ENCODE measurements at places on chromosomes 13 and 19.

- no peak for DNase-seq
Observed at GRCh38 chr19:10835089-10835753, 791 bp downstream of the TMED1 start.

DNA sequence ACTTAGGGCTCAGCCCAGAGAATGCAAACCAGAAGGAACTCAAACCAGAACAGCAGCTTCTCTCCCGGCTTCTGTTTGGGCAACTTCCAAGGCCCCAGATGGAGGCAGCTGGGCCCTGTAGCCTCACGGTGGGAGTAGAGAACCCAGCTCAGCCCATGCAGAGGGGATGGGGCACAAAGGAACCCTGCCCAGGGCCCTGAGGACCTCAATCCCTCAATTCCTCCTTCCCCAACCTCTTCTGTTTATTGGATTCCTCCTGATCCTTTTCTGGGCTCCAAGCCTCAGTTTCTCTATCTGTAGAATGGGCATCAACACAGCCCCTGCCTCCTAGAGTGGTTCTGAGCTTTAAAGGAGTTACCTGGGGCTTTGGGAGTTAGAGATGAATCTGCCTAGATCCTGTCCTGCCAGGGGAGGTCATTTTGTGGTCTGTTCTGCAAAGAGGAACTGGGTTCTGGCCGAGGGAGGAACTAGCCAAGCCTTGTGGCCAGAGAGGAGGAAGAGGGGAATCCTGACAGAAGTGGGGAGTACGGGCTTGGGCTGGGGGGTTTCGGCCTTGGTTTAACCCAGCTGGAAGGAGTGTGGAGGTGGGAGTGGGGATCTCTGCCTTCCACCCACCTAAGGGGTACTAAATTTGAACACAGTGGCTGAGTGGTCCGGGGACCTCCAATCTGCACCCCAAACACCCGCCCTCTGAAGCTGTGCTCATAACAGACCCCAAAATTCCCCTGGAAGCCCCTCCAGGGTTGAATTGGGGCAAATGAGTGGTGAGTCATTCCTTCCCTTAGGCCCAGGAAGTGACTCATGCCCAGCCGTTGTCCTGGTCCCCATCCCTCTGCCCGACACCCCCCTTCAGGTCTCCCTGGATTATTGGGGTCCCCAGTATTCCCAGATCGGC lies 2.7 kb downstream of the ADGRE5 start:
- no peak for DNase-seq

GRCh38 chr13:45278096-45278645 lies 62.8 kb downstream of the TPT1 start:
- DNase-seq, result no peak

DNA sequence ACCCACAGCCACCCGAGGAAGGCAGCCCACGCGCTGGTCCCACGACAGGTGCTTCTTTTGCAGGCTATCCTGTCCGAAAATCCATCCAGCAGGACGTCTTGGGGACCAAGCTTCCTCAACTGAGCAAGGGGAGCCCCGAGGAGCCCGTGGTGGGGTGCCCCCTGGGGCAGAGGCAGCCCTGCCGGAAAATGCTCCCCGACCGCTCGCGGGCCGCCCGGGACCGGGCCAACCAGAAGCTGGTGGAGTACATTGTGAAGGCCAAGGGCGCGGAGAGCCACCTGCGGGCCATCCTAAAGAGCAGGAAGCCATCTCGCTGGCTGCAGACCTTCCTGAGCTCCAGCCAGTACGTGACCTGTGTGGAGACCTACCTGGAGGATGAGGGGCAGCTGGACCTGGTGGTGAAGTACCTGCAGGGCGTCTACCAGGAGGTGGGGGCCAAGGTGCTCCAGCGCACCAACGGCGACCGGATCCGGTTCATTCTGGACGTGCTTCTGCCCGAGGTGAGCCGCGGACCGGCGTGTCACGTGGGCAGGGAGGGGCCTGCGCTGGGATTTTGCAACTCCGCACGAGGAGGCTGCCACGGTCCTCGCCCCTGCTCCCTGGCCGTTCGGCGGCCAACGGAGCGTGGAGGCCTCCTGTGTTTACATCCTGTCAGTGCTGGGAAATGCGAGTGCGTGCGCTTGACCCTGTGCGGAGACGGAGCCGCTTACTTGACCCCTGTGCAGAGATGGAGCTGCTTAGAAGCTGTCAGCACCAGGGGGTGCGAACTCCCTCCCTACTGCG lies 12.9 kb upstream of the NDUFS7 start:
- no peak for DNase-seq

DNA sequence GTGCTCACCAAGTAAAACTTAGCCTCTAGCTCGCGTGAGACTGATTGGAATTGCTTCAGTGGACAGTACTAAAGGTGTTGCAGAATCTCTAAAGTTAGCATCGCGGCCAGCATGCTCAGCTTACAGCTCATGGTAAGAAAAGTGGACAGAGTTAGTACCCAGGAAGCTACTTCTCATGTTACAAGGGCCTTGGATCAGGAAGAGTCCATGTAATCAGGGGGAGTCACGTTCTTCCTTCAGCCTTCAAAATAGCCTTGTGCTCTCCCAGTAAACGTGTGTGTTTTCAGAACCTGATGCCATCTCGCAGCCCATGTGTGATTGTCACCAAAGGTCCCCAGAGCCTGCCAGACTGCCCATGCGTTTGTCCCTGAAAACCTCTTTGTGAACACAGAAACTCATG lies 195.8 kb upstream of the RNF113B start:
- no peak for DNase-seq

- DNase-seq, result no peak
Observed at GRCh38 chr19:11856596-11857250, 8.2 kb downstream of the ZNF439 start.

DNA sequence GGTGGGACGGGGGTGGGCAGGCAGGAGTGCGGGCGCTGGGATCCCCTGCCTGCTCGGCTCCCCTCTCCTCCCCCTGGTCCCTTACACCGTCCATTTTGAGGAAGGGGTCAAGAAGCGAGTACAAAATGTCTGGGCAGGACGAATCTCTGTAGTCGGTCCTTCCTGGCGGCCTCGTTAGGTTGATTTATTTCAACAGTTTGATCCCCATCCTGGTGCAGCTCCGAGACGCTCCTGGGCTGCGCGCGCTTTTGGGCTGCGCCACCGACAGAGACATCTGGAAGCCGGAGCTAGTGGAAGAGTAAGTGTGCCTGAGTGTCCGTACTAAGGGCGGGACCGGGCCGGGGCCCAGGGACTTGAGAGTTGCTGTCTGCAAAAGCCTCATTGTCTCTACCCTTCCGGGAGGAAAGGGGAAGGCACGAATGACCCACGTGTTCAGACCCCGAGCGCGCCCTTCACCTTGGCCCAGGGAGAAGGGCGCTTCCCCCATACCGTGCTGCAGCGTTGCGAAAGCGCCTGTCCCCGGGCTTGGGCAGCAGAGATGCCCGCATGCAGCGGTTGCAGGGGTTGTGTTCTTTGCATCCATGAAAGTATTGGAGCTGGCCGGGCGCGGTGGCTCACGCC lies 1.8 kb downstream of the ZNF114 start:
- DNase-seq, result no peak

DNA sequence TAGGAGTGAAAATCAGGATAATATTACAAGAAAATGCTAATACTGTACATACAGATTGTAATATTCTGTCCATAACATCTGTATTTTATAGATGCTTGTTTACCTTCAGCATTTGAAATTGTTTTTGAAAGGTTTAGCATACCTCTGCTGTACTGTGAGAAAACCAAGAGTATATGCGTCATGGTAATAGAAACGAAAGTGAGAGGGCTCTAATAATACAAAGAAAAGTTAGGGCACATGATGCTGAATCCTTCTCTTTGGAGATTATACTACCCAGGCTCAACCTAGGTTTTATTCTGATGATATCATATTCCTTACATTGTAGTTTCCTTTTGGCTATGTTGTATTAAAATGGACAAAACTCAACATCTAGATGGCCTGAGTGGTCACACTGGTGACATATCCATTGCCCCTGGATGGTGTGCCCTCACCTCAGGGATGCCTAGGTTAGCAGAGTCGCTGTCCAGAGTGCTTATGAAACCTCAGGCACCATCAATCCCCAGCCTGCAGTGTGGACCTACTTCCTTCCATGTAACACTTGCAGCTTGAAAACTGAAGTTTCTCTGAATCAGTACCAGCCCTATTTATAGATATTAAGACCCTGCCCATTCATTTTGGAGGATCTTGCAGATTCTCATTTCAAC lies 253.7 kb downstream of the KCTD12 start:
- no peak for DNase-seq

DNA sequence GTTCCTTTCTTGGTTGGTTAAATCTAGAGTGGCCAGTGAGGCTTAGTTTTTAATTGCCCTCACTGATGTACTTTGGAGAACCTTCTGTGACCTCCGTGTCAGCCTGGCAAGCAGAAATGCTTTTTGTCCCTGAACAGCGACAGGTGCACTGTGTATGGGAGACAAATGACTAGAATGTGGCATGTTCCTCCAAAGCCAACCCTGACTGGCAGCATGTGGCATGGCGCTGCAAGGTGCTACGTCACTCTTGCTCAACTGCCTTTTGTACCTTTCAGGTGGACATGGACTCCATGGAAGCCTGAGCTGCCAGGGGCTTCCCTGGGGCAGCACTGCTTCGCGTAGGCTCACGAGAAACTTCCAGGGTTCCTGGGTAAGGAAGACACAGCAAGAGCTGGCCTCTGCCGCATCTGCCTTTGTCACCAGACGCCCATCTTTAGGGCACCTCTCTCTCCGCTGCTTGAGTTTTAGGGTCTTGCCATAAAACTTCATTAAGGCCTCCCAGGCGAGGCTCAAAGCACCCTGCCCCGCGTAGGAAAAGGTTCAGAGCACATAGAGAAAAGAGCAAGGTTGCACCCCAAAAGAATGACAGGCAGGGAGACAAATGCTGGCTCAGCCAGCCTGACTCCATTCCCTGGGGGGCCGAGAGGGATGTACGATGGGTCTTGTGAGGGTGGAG lies 167.1 kb upstream of the SOX1 start:
- no peak for DNase-seq

DNA sequence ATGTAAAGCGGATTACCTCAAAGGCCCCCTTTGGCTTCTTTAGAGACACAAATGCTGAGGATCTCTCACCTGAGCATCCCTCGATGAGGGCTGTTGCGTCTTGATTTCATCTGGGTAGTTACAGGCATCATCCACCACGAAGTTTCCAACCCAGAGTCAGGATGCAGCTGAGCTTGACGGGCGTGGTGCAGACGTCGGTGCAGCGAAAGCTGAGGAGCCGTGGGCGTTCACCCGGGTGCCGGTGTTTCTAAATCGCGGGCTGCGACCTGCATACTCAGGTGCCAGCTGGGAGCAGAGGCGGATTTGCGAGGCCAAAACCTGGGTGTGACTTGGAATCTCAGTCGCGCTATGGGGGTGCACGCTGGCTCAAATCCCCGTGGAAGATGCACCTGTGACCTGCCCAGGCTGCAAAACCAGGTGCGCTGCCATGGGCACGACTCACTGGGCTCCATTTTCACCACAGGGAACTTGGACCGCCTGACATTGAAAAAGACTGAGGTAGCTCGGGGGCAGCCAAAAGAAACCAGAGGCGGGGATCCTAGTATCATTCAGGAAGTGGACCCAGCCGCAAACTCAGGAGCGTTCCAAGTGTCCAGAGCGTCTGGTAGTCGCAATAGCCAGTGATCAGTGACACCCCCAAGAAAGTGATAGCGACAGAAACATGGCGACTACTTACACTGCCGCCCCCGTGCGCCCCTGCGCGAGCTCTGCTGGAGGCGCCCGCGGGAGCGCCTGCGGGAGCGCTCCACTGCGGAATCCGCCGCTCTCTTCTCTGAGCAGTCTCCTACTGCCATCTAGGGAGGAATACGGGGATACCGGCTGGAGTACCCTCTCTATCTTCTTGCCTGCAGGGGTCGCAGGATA lies 36.4 kb upstream of the IGFL4 start:
- DNase-seq, result peak; percentile 1

- peak; percentile 55 for DNase-seq
Observed at GRCh38 chr19:14479975-14480699, 5.0 kb upstream of the PTGER1 start.

GRCh38 chr13:86976521-86977324 lies 694.4 kb upstream of the SLITRK5 start:
- no peak for DNase-seq

GRCh38 chr19:40705362-40705651 lies 11.4 kb downstream of the COQ8B start:
- DNase-seq, result no peak

GRCh38 chr19:35295792-35296462 lies 4.0 kb downstream of the MAG start:
- DNase-seq, result no peak

- no peak for DNase-seq
Observed at GRCh38 chr13:110993788-110994187, 78.9 kb upstream of the ANKRD10 start.

DNA sequence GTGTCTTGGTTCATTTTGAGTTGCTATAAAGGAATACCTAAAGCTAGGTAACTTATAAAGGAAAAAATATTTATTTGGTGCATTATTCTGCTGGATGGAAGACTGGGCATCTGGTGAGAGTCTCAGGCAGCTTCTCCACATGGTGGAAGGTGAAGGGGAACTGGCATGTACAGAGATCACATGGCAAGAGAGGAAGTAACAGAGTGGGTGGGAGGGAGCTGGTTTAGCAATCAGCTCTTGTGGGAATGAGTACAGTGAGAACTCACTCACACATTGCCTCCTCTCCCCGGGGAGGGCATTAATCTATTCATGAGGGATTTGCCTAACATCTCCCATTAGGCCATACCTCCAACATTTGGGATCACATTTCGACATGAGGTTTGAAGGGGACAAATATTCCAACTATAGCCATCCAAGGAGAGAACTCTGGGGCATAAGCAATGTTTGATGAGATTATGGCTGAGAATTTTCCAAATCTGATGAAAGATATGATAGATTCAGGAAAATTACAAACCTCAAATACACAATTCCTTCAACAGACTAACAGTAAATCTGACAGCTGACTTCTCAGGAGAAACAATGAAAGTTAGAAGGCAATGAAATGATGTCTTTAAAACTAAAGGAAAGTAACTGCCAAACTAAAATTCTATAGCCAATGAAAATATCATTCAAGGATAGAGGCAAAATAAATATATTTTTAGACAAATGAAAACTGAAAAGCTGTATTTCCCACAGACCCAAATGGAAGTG lies 52.5 kb downstream of the MTUS2 start:
- DNase-seq, result no peak

DNA sequence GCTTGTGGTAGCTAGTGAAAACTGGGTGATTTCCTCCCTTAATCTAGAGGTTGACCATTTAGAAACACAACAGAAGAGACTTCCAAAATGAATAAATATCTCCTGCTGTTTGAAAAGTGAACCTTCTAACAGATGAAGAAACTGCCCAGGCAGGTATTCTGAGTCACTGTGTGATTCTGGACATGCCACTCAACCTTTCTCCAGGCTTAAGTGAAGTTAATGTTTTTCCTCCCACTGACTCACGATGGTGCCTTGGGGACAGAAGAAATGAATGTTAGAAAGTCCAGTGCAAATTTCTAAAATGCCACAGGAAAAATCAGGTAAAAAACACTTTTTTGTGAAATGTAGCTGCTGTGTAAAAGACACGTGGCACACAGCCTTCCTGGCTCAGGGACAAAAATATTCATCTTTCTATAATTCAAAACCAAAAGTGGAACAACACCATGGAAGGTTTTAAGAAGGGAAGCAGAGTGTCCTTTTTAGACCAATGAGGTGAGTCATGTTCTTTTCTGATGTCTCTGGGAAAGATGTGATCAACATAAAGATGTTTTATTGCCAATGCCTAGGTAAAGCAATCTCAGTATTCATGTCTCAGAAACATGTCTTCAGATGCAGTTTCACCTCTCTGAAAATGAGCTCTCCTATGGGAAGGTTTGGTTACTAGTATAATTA lies 9.1 kb downstream of the UBE2L5 start:
- DNase-seq, result no peak

- peak; percentile 64 for DNase-seq
Observed at GRCh38 chr19:49890349-49891311, 6.1 kb downstream of the IL4I1 start.

GRCh38 chr13:51021811-51022210 lies 89.3 kb downstream of the C13orf42 start:
- no peak for DNase-seq

Data from activated T-cell treated with anti-CD3 and anti-CD28 coated beads for 4 hours (primary cell).